ENCODE measurements at places on chromosomes 4 and X.

GRCh38 chrX:3518870-3519269, 172.4 kb upstream of the MXRA5 start:
- DNase-seq, result peak; percentile 76

DNA sequence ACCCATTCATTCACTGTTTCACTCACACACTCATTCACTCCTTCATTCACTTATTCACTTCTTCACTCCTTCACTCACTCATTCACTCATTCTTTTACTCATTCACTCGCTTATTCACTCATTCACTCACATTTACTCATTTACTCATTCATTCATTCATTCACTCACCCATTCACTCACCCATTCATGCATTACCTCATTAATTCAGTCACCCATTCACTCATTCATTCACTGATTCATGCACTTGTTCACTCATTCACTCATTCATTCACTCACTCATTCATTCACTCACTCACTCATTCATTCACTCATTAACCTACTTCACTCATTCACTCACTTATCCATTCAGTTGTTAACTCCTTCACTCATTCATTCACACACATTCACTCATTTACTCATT, 70.8 kb downstream of the STK32B start:
- DNase-seq, result no peak

- no peak for DNase-seq
Measured at GRCh38 chrX:46386511-46386910, 158.7 kb downstream of the ZNF674 start.

GRCh38 chr4:17447056-17447455, 64.8 kb downstream of the QDPR start:
- peak; percentile 28 for DNase-seq

DNA sequence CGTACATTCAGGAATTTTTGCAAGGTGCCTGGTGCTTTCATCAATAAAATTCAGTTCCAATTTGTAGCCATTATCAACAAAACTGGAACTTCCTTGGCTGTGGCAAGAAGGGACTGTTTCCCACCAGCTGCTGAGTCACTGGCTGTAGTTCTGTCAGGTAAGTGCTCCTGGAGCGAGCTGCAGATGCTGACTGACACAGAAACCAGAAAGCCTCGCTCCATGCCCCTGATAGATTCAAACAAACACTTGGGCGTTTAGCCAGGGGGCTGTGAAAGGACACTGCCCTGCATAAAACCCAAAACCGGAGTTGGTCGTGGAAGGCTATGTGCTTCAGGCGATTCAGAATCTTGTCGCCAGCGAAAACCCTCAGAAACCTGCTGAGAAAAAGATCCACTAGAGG, 188.4 kb upstream of the FAM9B start:
- no peak for DNase-seq

DNA sequence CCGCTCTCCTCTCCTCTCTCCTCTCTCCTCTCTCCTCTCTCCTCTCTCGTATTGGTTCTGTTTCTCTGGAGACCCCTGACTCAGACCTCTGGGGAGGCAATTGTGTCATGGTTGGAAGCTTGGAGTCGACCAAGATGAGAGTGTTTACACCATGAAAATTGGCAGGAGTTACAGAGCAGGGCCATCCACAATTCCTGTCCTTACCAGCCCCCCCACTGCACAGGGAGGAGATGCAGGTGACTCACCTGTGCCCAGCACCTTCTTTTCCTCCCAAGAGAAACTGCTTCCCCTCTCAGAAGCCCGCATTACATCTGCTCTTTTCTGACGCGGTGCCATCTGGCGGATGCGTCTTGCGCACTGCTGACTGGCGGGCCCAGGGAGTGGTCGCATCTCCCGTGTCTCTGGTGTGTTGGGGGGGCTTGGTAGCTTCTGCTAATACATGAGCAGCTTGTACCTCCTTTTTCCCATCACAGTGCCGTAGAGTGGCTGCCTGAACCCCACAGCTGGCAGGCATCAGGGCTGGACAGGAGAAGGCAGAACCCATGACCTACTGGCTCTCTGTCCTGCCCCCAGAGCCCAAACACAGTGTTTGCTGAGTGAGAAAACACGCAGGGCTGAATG, 31.4 kb upstream of the GPR78 start:
- no peak for DNase-seq

DNA sequence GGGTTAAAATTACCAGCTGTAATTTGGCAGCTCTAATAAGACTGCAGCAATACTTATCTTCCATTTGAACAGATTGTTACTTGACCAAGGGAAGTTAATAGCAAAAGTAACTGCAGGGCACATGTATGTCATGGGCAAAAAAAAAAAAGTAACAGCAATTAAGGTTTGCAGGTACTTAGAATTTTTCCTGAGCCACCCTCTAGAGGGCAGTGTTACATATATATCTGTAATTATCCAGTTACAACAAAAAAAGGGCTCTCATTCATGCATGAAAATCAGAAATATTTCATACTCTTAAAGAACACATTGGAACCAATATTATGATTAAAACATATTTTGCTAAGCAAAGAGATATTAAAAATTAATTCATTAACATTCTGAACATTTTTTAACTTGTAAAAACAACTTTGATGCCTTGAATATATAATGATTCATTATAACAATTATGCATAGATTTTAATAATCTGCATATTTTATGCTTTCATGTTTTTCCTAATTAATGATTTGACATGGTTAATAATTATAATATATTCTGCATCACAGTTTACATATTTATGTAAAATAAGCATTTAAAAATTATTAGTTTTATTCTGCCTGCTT, 25.1 kb downstream of the XIAP start:
- no peak for DNase-seq

GRCh38 chrX:17547658-17548057, 172.7 kb downstream of the NHS start:
- no peak for DNase-seq

DNA sequence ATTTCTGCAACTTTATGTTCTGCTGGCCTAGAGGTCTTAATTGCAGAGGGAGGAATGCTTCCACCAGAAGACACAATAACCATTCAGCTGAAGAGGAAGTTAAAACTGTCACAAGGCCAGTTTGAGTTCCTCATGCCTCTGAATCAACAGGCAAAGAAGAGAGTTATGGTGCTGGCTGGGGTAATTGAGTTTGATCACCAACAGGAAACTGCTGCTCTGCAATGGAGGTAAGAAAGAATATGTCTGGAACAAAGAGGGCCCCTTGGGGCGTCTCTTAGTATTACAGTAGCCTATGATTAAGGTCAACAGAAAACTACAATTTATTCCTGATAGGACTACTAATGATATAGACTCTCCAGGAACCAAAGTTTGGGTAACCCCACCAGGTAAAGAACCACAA, 744.0 kb downstream of the FSTL5 start:
- DNase-seq, result no peak

DNA sequence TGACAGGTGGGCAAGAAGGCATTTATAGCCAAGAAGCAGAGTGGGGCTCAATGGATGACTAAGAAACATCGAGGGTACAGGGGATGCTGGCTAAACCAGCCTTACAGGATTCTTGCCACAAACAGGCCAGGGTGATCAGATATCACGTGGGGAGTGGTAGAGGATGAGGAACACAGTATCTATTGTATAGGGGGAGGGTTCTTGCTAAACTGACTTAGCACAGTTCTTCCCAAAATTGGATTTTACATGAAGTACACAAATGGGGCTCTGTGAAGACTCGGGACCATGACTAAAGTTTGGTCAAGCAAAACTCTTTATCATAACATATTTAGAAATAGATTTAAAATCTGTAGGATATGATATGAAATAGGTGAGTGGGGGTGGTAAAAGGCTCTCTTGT, 144.0 kb upstream of the ATOH1 start:
- no peak for DNase-seq

GRCh38 chrX:68988865-68989264, 160.0 kb downstream of the EFNB1 start:
- DNase-seq, result no peak

- no peak for DNase-seq
Measured at GRCh38 chr4:173288698-173289352, 45.3 kb downstream of the HMGB2 start.

DNA sequence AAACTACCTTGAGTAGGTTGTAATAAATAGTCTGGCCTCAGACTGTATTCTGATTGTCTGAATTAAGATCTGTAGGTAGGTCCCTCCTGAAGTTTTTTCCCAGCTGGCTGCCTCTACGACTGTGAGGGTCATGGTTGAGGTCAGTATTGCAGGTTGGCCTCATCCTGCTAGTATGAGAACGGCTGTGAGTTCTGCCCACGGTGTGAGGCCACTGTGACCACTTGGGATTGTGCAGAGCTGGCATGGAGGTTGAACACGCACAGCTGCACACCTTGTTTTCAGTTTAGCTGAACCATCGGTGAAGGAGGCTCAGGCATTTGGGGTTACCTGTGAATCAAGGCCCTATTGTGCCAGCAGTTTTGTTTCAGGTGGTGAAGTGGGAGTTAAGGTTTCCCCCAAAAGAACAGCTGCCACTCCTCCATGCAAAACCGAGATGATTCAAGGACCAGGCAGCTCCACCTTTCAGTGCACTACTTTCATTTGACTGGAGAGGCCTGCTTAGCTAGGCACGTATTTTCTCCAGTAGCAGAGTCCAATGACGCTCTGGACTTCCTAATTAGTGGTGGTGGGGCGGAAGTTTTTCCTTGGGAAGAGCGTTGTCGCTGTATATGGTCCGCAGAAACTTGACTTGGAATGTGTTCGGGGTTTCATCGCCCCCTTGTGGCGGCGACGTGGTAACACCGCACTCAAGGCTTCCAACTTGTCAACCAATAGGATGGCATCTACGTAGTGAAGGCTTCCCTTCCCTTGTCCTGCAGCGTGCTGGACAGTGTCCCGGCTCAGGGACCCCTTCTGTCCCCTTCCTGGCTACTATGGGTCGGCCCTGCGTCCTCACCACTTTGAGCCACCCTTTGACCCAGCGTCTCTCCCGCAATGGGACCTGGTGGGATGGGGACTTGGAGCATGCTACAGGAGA, 13.8 kb downstream of the CMC4 start:
- no peak for DNase-seq

- DNase-seq, result no peak
Measured at GRCh38 chr4:111838406-111838930, 306.8 kb upstream of the FAM241A start.

GRCh38 chrX:13005661-13006473, 31.0 kb downstream of the TMSB4X start:
- no peak for DNase-seq

Data from AG04449 (cell line).